CD4-positive, alpha-beta T cell treated with Interleukin-21 for 1 hour (primary cell): ENCODE measurements at places on chromosomes 1 and 21.
A peak's percentile ranks its signal among the peaks of the same experiment; 100 is the strongest.

DNA sequence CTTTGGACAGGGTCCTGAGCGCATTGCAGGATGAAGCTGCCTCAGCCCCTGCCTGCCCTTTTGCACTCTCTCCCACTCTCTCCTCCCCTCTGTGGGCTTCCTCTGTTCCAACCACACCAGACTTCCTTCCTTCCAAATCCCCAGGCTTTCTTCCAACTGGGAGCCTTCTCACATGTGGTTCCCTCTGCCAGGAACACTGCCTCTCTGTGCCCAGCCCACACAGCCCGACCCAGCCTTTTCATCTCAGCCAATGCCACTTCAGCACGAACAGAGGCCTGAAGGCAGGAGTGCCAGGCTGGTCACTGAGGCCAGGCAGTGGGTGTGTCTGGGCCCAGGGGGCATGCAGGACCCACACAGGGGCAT, 5.9 kb downstream of the SELENON start:
- no peak for DNase-seq

GRCh38 chr21:45152265-45152746, 77.9 kb downstream of the ADARB1 start:
- DNase-seq, result peak; percentile 65

GRCh38 chr1:10714337-10715114, 81.9 kb downstream of the CASZ1 start:
- DNase-seq, result no peak

- DNase-seq, result no peak
Measured at GRCh38 chr1:34520111-34520510, 234.7 kb upstream of the GJB5 start.

DNA sequence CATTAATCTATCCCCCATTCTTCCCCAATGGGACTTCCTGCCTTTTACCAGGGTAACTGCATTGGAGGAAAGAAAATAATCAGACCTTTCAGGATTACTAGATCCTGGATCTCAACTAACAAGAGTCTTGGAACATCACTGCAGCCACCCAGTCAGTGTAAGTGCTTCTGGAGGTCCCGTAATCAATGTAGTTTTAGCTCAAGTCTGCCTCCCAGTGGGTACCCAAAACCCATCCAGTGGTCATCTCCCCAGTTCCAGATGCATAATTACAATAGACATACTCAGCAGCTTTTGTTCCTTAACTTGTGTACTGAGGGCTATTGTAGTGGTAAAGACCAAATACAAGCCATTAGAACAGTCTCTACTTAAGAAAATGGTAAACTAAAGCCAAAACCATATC, 319.1 kb downstream of the GPATCH2 start:
- no peak for DNase-seq

GRCh38 chr1:50853325-50853724, 106.7 kb downstream of the FAF1 start:
- DNase-seq, result no peak
